ENCODE measurements at places on chromosomes 2 and 18.

DNA sequence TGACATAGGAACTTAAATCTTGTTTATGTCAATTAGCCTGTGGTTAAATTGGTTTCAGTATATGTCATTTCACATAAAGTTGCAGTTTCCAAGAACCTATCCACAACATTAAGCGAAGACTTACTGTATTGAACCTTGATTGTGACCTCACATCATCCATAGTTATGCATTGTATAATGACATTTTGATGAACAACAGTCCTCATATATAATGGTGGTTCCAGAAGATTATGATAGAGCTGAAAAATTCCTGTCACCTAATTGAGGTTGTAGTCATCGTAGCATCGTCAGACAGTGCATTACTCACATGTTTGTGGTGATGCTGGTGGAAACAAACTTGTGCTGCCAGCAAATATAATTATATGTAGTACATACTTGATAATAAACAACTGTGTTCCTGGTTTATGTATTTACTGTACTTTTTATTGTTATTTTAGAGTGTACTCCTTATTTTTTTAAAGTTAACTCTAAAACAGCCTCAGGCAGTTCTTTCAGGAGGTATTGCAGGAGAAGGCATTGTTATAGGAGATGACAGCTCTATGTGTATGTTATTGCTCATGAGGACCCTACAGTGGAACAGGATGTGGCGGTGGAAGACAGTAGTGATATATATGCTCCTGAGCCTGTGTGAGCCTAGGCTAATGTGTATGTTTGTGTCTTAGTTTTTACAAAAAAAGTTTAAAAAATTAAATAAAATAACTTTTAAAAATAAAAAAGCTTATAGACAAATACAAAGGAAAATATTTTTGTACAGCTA is 56.6 kb downstream of the UBE2E3 start:
- no peak for DNase-seq

DNA sequence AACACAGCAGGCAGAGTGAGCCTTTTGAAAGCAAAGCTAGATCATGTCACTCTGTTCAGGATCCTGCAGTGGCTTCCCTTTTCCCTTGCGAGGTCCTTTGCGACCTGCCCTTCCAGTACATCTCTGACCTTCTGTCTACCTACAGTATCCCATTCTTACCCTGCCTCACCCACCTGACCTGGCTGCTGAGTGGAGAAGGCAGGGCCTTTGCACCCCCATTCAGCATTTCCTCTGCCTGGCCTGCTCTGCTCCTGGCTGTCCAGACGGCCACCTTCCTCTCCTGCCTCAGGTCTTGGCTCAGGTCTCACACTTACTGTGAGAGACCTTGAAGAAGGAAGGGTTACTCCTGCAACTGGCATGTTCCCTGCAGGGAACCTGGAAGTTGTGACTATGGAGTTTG is 77.4 kb downstream of the MAPRE2 start:
- no peak for DNase-seq

DNA sequence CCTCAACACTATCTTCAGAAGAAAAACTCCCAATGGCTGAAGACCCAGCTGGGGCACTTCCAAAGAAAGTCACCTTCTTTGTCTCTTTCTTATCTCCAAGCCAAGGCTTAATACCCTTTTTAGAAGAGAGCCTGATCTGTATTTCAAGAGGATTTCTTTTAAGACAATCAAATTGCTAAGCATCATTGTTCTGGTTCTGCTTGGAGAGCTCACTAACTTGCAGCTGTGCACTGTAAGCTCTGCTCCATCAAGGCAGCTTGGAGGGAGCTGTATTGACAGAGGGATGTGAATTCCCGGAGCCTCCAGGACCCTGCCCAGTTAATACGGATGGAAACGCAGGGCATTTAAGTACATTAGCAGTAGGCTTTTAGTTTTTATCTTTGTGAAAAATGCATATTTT is 253.1 kb downstream of the TDRD15 start:
- no peak for DNase-seq

DNA sequence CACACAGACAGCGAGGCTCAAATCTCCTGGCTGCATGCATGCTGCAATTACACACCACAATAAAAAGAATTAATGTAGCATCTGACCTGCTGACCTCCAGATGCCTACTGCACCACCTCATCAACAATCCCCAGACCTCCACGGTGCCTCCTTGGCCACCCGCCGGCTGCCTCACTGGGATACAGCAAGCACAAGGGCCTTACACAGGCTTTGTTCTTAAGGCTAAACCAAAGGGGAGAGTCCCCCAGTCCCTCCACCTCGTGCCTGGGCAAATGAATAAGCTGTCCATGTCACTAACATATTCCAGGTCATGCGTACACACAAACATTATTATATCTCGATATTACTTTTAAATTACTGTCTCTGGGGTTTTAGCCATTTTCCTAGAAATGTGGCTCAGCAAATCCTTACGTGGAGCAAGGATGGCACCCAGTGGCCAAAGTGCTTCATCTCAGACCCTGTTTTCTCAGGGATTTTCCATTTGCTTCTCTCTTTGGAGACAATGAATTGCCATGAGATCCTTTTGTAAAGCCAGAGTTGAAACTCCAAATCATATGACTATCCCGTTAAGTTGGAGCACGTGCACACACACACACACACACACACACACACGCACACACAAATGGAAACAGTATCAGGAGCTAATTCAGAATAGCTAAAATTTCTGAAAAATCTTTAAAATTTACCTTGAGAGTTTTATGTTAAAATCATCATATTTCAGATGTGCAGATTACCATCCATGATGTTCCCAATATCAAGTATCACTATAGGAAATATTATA is 313.8 kb downstream of the PDE11A start:
- peak; percentile 57 for DNase-seq

DNA sequence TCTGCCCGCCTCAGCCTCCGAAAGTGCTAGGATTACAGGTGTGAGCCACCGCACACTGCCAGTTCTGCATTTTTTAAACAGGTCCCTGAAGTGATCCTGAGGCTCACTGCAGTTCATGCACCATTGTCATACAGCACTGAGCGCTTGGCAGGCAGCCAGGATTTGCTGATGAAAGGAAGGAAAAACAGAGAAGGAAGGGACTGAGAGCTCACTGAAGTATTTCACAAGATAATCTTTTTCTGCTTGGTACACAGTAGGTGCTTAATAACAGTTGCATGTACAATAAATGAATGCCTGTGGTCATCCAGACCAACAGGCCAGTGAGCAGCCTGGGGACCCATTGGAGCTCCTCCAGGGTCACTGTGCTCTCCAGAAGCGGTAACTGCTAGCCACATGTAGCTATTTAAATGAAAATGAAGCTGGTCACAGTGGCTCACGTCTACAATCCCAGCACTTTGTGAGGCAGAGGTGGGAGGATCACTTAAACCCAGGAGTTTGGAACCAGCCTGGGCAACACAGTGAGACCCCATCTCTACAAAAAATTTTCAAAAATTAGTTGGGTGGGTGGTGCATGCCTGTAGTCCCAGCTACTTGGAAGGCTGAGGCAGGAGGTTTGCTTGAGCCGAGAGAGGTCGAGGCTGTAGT is 33.1 kb upstream of the SMAD7 start:
- peak; percentile 77 for DNase-seq

DNA sequence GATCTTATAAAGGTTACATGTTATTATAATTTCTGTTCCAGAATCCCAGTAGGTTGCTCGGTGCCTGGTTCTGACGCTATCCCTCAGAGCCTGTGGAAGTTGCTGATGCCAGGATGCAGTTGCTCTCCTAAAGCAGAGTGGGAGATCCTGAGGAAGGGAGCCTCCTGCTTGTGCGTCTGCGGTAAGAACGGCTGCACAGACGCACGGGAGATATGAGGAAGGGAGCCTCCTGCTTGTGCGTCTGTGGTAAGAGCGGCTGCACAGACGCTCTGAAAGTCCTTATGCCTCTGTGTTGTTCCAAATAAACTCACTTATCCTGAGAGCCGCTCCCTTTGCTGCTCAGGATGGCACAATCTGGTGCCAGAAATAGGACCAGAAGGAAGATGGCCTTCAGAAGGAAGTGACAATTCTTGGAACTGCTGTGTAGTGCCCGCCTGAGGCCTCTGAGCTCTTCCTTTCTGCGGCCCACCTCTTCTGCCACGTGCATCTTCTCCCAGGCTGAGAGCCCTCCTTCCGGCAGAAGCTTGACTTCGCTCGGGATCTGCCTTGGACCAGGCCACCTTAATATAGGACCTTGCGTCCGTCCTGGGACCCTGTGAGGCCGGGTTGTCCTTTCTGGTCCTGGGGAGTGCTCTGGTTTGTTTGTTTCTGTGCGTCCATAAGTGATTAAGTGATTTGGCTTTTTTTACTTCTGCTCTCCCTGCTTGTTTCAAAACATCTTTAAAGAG is 89.5 kb downstream of the RTP5 start:
- no peak for DNase-seq

DNA sequence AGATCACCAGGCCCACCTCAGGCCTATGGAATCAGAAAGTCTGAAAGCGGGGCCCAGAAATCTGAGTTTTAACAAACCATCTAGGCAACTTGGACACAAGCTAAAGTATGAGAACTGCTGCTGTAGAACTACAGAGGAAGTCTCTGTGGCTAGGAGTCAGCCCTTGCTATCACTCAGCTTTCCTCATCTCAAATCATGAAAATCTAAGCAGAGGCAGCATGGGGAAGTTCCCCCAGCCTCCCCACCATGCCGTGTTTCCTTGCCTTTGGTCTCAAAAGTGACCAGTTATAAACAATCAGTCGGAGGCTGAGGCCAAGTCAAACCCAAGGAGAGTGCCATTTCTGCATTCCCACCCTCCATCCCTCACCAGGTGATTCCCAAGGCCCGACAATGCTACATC is 404.7 kb downstream of the BCL11A start:
- no peak for DNase-seq

- no peak for DNase-seq
These were observed 12.2 kb downstream of the EVX2 start for GRCh38 chr2:176071330-176072291.

DNA sequence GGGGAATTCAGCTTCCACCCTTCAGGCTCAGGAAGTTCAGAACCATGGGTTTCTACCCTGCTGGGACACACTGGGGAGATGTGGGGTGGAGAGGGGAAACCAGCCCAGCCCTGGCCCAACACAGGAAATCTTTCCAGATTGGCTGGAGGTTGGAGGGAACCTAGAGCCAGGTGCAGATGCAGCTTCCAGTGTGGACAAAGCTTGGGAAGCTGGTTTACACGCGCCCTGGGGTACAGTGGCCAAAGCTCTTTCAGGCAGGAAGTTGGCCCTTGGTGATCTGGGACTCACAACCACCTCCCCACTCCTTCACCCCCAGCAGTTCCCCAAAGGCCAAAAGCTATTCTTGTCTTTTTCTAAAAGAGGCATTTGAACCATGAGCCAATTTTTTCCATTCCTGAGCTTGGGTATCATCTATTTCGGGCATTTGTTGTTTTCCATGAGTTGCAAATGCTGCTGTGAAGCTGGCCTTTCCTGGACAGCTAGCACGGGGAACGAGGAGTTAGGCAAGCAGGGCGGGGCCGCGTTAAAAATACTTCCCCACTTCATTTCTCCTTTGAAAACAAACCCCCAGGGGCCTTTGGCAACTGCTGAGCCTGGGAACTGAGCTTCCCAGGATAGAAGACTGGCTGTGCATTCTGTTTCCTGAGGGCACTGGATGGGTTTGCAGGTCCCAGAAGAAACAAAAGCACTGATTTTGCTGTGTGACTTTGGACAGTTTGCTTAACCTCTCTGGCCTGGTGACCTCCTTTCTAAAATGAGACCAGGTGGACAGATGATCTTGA is 3.1 kb upstream of the ARID5A start:
- DNase-seq = peak; percentile 54

- no peak for DNase-seq
These were observed 91.6 kb upstream of the CTDP1 start for GRCh38 chr18:79587779-79588635.

- DNase-seq = no peak
These were observed 90.4 kb downstream of the GULP1 start for GRCh38 chr2:188382107-188382506.

GRCh38 chr18:74230922-74231714 is 60.6 kb downstream of the CYB5A start:
- peak; percentile 22 for DNase-seq

- no peak for DNase-seq
These were observed 15.2 kb downstream of the ASXL3 start for GRCh38 chr18:33593261-33593660.

Measured in DMS53 (cell line).